ENCODE measurements at places on chromosomes 11 and 22.

- no peak for DNase-seq
These were observed 1.6 kb upstream of the P2RY2 start for GRCh38 chr11:73216465-73216864.

- no peak for DNase-seq
These were observed 911 bp downstream of the PANX2 start for GRCh38 chr22:50171319-50171964.

- no peak for DNase-seq
These were observed 39.2 kb downstream of the TMEM135 start for GRCh38 chr11:87076874-87077429.

- no peak for DNase-seq
These were observed 564.3 kb downstream of the MN1 start for GRCh38 chr22:27237080-27237741.

- DNase-seq: peak; percentile 65
These were observed 133.5 kb downstream of the COMMD9 start for GRCh38 chr11:36155770-36156160.

DNA sequence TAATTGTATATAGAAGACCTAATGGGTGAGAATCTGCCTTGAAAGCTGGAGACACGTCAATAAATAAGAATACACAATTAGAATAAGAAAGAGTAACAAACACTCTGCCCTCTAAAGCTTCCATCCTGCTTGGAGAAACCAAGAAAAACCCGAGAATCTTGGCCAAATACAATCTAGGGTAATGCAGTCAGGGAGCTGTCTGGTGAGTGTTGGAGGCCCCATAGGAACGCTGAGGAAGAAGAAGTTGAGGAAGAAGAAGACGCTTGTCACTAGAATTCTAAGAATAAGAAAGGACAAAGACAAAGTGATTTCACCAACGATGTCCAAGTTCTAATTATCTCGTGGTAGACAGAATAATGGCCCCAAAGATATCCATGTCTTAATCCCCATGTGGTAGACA lies 4485.9 kb upstream of the OR11H1 start:
- DNase-seq: no peak

DNA sequence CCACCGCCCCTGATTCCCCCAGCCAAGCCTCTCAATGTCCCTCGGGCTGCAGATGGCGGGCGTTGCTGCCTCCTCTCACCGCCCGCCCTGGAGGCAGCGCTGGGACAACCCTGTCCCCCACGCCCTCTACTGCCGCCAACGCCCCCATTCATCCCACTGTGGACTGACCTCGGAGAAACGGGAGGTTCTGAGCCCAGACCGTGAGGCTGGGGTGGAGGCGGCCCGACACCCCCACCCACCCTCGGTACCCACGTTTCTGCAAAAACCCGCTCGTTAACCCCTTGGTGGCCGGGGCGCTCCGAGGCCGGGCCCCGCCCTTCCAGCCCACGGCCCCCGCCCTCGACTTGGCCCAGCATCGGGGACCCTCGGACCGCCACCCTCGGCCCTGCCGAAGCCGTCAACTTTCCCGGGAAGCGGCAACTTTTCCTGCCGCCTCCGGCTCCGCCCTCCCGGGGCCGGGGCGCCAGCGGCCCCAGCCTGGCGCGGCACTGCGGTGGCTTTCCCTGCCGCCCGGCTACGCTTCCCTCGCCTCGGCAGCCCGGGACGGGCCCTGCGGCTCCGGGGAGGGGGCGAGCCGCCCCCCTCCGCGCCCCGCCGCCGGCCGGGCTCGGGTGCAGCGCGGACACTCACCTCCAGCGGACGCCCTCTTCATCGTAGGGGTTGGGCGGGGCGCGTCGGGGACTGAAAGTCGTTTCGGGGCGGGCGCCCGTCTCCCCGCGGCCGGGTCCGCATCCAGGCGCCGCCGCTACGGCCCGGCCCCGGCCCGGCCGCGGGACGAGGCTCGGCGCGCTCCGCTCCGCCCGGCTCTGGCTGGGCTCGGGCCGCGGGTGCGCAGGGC lies 458 bp downstream of the RTN4R start:
- DNase-seq: no peak

DNA sequence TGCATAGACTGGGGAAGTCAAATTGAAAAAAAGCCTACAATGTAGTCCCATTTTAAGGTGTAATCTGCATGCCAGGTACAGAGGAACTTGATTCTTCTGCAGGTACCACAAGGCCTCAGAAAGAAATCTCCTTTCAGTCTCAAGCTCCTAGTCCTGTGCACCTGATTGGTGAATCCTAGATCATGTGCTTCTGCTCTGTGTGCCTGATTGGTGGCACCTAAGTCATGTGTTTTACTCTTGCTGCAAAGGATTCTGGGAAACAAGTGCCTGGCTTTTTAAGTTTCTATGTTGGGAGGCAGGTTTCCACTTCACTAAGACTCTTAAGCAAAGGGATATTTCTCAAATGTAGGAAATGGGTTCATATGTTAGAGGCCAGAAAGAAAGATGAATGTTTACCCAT lies 29.1 kb downstream of the INSC start:
- no peak for DNase-seq

DNA sequence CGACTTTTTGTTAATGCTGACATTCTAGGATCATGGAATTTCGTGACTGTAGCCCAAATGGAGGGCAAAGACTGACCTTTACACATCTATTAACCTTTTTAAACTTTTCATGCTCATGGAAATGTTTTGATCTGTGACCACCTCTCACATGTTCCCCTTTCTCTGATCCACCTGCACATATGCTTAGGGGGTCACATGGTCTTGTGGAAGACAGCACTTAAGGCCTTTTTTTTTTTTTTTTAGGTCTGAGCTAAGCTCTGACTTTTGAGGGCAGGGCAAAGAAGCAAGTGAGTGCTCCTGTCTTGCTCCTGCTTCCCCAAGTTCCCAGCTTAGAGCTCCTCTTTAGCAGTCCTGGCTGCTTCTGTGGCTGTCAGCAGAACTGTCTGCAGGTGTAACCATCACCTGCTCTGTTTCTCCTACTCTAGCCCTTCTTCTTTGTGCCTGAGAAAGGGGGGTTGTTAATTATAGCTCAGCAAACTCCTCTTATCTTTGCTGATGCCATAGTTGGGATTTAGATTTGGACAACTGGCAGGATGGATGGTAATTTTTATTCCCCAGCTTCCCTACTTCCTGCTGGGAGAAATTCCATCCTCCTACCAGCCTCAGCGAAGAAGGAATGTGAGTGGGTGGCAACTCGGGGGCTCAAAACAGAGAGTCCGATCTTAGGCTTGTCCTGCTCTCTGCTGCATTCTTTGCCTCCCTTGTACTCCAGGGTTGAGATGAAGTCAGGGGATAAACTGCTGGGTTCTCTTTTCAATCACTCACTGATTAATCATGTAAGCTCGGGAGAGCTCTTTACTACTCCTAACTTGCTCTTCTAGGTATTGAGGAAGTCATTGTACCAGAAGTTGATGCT lies 64.4 kb downstream of the GRAMD1B start:
- DNase-seq: peak; percentile 62

- DNase-seq: no peak
These were observed 8.0 kb upstream of the RRAS2 start for GRCh38 chr11:14366936-14367335.

DNA sequence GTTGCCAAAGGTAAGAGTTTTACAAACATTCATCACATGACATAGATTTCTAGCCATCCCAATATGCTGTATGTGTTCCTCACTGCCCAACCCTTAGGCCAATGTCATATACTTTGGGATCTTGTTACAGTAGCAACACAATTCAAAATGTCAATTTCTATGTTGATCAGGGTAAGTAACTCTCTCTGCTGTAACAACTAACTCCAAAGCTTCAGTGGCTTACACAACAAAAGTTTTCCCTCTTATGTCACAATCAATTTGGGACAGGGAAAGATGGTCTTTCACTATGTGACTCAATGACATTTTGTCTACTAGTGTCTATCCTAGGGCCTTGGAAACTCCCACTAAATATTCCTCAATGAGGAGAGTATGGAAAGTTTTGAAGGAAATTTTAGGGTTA lies 144.5 kb downstream of the SBF2 start:
- no peak for DNase-seq

- DNase-seq: no peak
These were observed 105.0 kb downstream of the TRIM29 start for GRCh38 chr11:120032766-120033390.

DNA sequence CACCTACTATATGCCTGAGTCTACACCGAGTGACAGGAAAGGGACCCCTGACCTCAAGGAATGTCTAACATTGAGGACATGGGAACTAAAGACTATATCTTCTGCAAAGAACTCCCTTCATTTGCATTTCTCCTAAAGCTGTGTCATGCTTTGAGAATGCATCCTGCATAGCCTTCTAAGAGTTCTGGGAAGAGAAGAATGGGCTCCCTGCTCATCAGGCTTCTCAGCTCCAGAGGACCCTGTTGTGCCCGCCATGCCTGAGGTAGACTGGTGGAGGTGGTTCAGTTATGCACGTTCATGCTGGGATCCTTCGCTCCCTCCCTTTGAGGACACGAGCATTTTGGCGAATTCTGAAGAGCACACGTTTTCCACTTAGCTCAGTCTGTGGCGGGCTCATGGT lies 63.3 kb downstream of the GRIK4 start:
- no peak for DNase-seq

DNA sequence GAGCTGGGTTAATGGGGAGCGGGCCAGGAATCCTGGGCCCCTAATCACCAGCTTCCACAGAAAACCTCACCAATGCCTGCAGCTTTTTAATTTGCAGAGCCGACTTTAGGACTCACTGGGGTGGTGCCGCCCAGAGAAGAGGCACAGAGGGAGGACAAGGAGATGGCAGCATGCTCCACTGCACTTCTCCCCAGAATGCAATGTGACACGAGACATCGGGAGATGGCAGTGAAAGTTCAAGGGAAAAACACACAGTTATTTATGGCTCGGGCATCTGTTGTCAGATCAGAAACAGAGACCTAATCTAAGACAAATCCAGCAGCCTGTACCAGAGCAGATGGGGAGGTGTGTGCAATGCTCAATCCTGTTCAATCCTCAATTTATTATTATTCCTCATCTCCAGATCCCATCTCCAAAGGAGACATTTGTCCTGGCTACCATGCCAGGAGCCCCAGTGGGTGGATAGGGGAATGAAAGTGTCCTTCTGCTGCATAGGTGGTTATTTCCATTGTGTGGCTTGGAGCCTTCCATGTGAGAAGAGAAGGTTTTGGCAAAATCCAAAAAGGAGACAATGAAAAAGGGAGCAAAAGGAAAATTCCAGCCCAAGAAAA lies 250.0 kb downstream of the NXPE2 start:
- DNase-seq: no peak

DNA sequence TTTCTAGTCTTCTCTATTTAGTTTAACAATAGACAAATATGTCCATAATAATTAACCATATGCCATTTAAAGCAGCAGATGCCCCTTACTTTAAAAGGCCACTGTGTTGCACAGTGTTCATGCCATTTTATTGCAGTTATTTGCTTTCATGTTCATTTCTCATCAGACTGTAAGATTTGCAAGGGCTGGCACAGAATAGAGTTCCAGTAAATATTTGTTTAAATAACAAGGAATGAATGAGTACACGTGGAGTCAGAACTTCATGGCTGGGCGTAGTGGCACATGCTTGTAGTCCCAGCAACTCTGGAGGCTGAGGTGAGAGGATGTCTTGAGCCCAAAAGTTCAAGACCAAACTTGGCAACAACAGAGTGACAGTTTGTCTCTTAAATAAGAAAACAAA lies 1228.6 kb downstream of the LRRC4C start:
- DNase-seq: no peak

- no peak for DNase-seq
These were observed 5.1 kb upstream of the LMO1 start for GRCh38 chr11:8268530-8269400.

DNA sequence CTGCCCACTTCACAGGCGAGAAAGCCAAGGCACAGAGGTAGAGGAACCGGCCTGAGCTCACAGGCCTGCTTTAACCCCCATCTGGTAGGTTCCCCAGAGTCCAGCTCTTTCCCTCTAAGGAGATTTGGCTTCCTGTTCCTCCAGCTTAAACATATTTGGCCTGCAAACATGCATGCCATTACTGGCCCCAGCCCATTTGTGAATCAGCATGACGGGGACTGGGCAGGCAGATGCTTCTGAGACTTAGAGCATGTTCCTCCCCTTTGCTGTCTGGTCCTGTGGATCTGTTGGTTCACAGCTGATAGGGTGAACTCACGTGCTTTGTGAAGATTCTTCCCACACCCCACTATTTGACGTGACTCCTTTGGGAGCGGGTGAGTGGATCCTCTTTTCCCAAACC lies 12.6 kb downstream of the CHST1 start:
- DNase-seq: peak; percentile 72

GRCh38 chr22:30455075-30455840 lies 16.6 kb downstream of the SEC14L3 start:
- DNase-seq: no peak

GRCh38 chr22:41914611-41915034 lies 251 bp downstream of the SHISA8 start:
- DNase-seq: no peak

- DNase-seq: no peak
These were observed 394.1 kb downstream of the MN1 start for GRCh38 chr22:27407369-27407985.

GRCh38 chr22:42929838-42930155 lies 72.7 kb upstream of the ARFGAP3 start:
- no peak for DNase-seq

DNA sequence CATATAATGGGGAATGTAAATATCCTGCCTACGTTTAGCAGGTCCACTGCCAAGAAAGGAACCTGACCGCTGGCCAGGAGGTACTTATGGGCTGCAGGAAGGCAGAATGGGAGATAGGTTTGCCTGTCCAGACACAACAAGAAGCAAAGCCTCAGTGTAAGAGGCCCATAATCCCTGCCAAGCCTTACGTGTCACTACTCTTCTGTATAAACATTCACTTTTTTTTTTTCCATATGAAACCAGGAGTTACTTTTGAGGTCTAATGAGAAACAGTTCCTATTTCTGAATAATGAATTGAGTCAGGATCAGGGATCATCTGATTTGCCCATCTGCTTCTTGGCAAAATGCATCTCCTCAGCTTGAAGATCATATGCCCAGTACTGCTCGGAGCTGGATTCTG lies 230.2 kb downstream of the NTM start:
- DNase-seq: no peak

DNA sequence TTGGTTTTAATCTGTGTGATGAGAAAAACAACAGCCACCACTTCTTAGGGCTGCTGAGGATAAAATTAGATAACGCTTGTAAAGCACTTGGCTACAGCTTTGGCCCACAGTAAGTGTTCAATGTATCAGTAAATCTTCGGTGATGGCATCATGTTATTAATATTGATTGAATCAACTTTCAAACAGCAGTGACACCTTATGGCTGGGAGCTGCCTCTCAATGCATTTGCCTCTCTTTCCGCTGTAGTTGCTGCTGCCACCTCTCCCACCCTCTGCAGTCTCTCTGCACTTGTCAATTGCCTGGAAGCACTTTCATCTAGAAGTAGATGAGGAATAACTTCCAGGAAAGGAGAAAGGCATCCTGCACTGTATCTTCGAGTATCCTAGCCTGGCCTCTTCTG lies 491.1 kb downstream of the OPCML start:
- DNase-seq: no peak

DNA sequence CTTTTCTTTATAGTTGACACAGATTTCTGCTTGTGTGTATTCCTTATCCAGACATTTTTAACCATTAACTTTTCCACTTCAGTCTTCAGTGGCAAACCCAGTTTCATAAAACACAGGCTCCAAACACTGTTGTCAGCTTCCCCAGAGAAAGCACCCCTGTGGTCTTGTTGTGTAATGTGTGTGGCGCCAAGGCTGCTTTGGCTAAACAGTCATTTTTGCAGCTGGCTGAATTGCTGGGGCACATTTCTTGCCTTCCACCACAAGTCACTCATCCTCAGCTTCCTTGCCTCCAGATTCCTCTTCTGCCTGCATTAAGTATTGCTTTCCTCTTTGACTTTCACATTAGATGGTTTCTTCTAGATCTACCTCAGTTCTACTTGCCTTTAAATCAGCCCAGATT lies 40.5 kb downstream of the ARHGAP1 start:
- DNase-seq: no peak

All from bronchial epithelial cell (primary cell).